Endothelial cell of umbilical vein (primary cell): ENCODE measurements at places on chromosomes 5 and 9. TPM values are rescaled to one million over a fixed set of nuclear protein-coding genes. Genes with fewer than 3 reads are reported as not detected.
A peak's percentile ranks its signal among the peaks of the same experiment; 100 is the strongest.

The TMEM171 gene
- 5.0 and 5.6 TPM in 2 replicates for total RNA-seq

DNA sequence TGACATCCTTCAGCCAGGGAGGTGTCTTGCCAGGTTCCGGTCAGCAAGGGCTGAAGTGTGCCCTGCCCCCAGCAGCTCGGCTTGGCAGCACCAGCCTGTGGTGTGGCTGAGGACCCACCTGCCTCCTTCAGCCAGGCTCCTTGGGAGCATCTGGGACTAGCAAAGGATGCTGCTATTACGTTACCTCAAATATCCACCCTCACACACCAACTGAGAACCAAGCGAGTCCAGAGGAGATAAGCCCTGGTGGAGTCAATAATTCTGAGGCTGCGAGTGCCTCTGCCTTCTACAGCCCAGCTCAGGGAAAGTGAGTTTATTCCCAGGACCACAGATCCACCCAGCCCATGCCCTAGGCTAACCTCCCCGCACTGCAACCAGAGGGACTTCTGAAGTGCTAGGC lies 57.1 kb upstream of the FSTL4 start:
- peaks cover 2% of the 10 kb centered on the region for H3K27me3 ChIP-seq
- H3K4me3 ChIP-seq: no peak overlapping the region
- DNase-seq: no peak
- H3K27ac ChIP-seq: no peak overlapping the region

DNA sequence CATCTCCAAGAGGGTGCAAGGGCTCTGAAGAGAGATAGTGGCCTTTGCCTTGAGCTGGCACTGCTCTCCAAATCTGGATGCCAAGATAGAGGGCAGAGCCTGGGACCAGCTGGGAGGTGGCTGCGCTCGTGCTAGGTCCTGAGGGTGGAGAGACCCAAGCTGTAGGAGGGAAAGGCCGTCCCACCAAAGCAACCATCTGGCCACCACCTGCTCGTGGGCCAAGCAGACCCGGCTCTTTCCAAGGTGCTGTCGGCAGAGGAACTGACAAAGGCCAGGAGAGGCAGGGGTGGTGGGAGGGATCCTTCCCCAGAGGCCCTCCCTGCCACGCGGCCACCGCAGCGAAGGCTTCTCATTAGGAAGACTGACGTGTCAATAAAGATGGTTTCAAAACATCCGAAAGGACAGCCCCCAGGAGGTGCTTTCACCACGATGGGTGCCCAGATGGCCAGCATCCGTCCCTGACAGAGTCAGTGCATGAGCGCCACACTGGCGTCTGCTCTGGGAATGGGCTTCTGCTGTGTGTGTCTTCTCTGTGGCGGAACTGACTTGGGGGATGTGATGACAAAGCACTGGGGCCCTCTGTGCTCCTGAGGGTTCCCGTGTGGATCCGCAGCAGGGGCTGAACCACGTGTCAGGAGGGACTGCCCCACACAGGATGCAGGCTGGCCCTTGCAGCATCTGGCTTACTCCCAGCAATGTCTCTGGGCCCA lies 213.5 kb downstream of the FANCC start:
- no peak overlapping the region for H3K27ac ChIP-seq
- H3K36me3 ChIP-seq: peaks cover 3% of the 10 kb centered on the region
- no peak for DNase-seq
- peaks cover 5% of the 10 kb centered on the region for H3K4me1 ChIP-seq
- H3K27me3 ChIP-seq: no peaks in the 10 kb centered on the region
- H3K4me3 ChIP-seq: no peak overlapping the region

- no peaks in the 10 kb centered on the region for H3K4me1 ChIP-seq
- peaks cover 1% of the 10 kb centered on the region for H3K36me3 ChIP-seq
- H3K27ac ChIP-seq: no peak overlapping the region
- H3K27me3 ChIP-seq: no peaks in the 10 kb centered on the region
Measured at GRCh38 chr5:17269201-17269600, 51.8 kb downstream of the BASP1 start.

DNA sequence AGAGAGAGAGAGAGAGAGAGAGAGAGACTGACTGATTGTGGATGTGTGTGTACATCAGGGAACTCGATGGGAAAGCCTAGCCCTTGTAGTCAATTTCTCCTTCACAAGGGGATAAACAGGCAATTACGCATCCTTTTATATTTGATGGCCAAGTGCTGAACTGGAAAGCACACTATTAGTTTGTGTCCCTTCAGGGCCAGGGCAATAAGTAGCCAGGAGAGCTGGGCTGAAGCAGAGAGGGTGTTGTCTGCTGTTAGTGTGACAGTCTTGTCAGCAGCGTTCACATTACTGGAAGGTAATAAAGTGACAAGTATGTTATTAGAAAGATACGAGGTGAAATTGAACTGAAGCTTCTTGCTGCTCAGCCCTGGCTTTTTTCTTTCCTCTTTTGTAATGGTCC lies 457.7 kb downstream of the BNC2 start:
- no peak overlapping the region for H3K4me3 ChIP-seq
- peaks cover 13% of the 10 kb centered on the region for H3K4me1 ChIP-seq
- H3K36me3 ChIP-seq: no peaks in the 10 kb centered on the region
- DNase-seq: no peak

The DMRT1 gene
- 0.20 TPM in 1 of 2 replicates, not detected in the other for total RNA-seq

GRCh38 chr5:40166802-40167201 lies 512.9 kb upstream of the PTGER4 start:
- no peak overlapping the region for H3K4me3 ChIP-seq
- no peak for DNase-seq
- H3K4me1 ChIP-seq: peaks cover 9% of the 10 kb centered on the region
- H3K36me3 ChIP-seq: no peaks in the 10 kb centered on the region

DNA sequence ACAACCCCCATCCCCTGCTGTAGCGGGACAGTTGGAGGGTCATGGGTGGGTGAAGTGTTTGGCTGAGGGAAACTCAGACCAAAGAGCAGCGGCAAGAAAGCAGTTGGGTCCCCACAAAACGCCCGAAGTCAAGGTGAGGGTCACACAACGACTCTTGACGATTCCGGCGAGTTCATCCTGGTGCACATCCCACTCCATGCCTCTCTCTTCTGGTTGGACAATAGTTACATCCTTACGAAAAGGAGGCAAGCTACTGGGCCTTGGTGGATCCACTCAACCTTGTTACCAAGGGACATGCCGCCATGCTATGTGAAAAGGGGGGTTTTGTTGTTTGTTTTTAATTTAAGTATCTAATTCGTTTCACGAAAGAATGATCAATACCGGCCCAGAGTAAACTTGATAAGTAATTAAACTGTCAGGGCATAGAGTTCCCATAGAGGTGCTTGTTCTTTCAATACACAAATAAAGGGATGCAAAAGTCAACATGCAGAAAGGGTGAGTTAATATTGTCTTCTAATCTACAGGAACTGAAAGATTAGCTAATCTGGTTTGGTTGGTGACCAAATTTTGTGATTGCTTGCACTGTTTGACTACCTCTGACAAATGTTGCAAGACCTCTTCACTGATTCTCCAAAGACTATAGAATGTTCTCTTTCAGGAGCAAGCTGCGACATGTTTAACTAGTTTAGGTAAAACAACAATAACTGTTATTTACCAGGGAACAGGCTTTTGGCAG lies 732 bp upstream of the SMIM15 start:
- H3K27me3 ChIP-seq: no peaks in the 10 kb centered on the region
- peak overlapping the region; percentile 1 for H3K4me3 ChIP-seq
- peak; percentile 21 for DNase-seq
- peak overlapping the region; percentile 72 for H3K27ac ChIP-seq
- H3K36me3 ChIP-seq: peaks cover 4% of the 10 kb centered on the region
- peaks cover 15% of the 10 kb centered on the region for H3K4me1 ChIP-seq

The IFNE gene
- total RNA-seq: 1.4 and 1.8 TPM in 2 replicates
